Thoracic aorta (tissue), 2 donors: ENCODE measurements at places on chromosomes 5 and 9.

GRCh38 chr9:115000217-115000639, 69.8 kb upstream of the TNFSF8 start:
- DNase-seq: no peak
- H3K4me3 ChIP-seq: no peak overlapping the region
- H3K36me3 ChIP-seq: no peaks in the 10 kb centered on the region
- no peak overlapping the region for H3K27ac ChIP-seq
- H3K27me3 ChIP-seq: no peaks in the 10 kb centered on the region

DNA sequence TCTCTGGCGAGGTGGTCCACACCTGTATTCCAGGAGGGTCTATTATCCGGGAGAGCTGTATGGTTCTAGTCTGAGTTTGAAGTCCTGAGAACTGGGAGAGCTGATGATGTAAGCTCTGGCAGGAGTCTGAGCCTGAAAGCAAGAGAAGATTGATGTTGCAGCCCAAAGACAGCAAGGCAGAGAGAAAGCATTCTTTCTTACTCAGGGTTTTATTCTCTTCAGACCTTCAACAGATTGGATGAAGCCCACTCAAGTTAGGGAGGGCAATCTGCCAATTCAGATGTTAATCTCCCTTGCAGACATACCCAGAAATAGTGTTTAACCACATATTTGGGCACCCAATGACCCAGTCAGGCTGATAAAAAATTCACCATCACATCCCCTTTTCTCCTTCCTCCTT, 159.1 kb downstream of the CCDC171 start:
- DNase-seq: no peak
- no peaks in the 10 kb centered on the region for H3K4me1 ChIP-seq
- H3K27me3 ChIP-seq: no peaks in the 10 kb centered on the region
- no peak overlapping the region for H3K4me3 ChIP-seq

DNA sequence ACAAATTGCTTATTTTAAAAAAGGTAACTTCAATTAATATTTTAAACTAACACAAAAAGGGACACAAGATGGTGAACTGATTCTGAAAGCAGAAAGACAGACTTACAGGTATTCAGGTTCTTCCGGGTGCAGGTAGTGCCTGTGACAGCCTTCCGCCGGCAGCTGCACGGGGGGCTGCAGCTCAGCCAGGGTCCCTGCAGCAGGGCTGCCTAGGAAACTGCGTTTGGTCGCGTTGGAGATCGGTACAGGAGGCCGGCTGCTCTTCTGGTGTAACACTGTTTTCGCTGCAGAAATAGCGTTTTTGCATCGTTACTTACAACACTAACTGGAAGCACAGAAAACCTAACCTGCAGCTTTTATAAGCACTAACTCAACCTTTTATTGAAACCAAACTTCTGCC, 80.0 kb downstream of the CAMSAP1 start:
- no peaks in the 10 kb centered on the region for H3K4me1 ChIP-seq
- H3K36me3 ChIP-seq: peaks cover 17% of the 10 kb centered on the region
- H3K4me3 ChIP-seq: no peak overlapping the region
- H3K27me3 ChIP-seq: no peaks in the 10 kb centered on the region
- no peak for DNase-seq

DNA sequence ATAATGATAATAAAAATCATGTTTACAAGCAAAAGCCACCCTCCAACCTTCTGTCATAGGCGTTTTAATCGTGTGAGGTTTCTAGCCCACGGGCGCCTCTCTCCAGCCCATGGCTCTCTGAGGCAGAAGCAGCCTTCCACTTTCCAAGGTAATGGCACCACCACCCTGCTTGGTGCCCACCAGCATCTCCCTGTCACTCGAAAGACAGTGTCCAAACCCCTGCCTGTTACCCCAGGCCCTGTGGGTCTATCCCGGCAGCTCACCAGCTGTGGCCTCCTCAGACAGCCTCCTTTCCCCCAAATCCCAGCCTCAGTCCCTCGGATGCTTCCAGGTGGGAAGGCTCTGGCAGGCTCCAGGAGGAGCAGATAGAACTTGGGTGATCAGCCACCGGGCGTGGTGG, 123.8 kb upstream of the LPCAT1 start:
- no peak overlapping the region for H3K4me3 ChIP-seq
- H3K36me3 ChIP-seq: no peaks in the 10 kb centered on the region
- no peak for DNase-seq

DNA sequence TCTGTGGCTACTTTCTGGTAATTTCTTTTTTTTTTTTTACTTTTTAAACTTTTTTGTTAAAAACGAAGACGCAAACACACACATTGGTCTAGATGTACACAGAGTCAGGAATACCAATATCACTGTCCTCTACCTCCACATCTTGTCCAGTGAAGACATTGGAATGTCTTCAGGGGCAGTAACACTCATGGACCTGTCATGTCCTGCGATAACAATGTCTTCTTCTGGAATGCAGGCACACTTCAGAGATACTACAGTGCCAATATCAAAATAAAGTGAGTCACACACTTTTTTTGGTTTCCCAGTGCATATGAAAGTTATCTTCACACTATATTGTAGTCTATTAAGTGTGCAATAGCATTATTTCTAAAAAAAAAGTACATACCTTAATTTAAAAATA, 175.9 kb downstream of the ARRDC3 start:
- no peaks in the 10 kb centered on the region for H3K27me3 ChIP-seq
- H3K27ac ChIP-seq: no peak overlapping the region
- DNase-seq: no peak
- H3K36me3 ChIP-seq: no peaks in the 10 kb centered on the region
- H3K4me1 ChIP-seq: peaks cover 16% of the 10 kb centered on the region

GRCh38 chr9:85900504-85901201, 40.3 kb upstream of the NAA35 start:
- DNase-seq: no peak
- no peaks in the 10 kb centered on the region for H3K27me3 ChIP-seq
- H3K36me3 ChIP-seq: no peaks in the 10 kb centered on the region
- no peak overlapping the region for H3K4me3 ChIP-seq

DNA sequence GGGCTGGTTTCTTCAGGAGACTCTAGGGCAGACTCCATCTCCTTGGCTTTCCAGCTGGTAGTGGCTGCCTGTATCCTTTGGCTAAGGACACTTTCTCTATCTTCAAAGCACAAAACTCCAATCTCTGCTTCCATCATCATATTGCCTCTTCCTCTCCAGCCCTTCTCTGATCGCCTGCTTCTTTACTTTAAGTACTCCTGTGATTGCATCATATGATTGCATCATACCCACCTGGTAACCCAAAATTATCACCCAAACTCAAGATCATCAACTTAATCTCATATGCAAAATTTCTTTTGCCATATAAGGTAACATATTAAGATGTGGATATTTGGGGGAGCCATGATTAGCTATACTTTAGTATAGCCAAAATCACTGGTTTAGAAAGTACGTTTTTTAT, 1092.6 kb upstream of the CDH6 start:
- DNase-seq: no peak
- no peak overlapping the region for H3K27ac ChIP-seq
- H3K27me3 ChIP-seq: peaks cover 4% of the 10 kb centered on the region
- H3K4me1 ChIP-seq: no peaks in the 10 kb centered on the region
- no peak overlapping the region for H3K4me3 ChIP-seq
- no peaks in the 10 kb centered on the region for H3K36me3 ChIP-seq

- H3K4me3 ChIP-seq: no peak overlapping the region
- H3K27me3 ChIP-seq: no peaks in the 10 kb centered on the region
- no peak for DNase-seq
Observed at GRCh38 chr5:82734347-82734746, 342.8 kb downstream of the TMEM167A start.

GRCh38 chr5:82952326-82952725, 124.9 kb downstream of the TMEM167A start:
- H3K27ac ChIP-seq: no peak overlapping the region
- no peak for DNase-seq
- H3K36me3 ChIP-seq: no peaks in the 10 kb centered on the region
- H3K4me1 ChIP-seq: no peaks in the 10 kb centered on the region

DNA sequence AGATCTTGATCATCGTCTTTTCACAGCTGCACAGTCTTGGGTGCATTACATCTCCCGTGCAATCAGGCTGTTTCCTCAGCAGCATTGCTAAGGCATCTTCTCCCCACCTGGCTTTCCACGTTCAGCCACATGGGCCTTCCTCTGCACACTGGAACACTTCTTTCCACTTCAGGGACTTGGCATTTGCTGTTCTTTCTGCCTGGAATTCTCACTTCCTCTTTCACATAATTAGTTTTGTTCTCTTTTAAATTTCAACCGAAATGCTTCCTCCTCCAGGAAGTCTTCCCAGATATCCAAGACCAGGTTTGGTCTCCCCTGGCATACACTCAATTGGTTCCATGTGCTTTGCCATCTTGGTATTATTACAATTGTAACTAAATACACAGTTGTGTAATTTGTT, 43.8 kb downstream of the WHRN start:
- H3K27me3 ChIP-seq: no peaks in the 10 kb centered on the region
- H3K36me3 ChIP-seq: no peaks in the 10 kb centered on the region
- H3K4me3 ChIP-seq: no peak overlapping the region
- H3K27ac ChIP-seq: no peak overlapping the region
- H3K4me1 ChIP-seq: no peaks in the 10 kb centered on the region
- DNase-seq: no peak

- H3K27me3 ChIP-seq: no peaks in the 10 kb centered on the region
- no peak for DNase-seq
- H3K27ac ChIP-seq: no peak overlapping the region
- H3K36me3 ChIP-seq: no peaks in the 10 kb centered on the region
Observed at GRCh38 chr5:88502179-88503040, 233.8 kb upstream of the TMEM161B start.

GRCh38 chr5:36150676-36151433, 832 bp downstream of the LMBRD2 start:
- H3K4me1 ChIP-seq: peaks cover 5% of the 10 kb centered on the region
- no peaks in the 10 kb centered on the region for H3K27me3 ChIP-seq
- peak overlapping the region; percentile 90 for H3K4me3 ChIP-seq
- H3K36me3 ChIP-seq: no peaks in the 10 kb centered on the region
